RKO (cell line): ENCODE measurements at places on chromosomes 4 and X.
A peak's percentile ranks its signal among the peaks of the same experiment; 100 is the strongest.

DNA sequence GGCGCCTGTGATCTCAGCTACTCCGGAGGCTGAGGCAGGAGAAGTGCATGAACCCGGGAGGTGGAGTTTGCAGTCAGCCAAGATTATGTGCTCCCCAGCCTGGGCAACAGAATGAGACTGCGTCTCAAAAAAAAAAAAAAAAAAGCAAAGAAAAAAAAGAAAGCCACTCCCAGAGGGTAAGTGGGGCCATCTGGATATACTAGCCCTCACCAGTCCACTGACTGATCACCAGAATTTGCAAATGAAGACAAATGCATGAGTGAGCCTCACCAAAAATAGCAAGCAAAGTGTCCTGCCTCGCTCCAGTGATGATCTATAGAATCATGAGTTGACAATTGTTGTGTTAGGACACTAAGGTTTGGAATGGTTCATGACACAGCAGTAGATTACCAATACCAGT is 47.6 kb downstream of the ZFP42 start:
- DNase-seq: no peak

- no peak for DNase-seq
Measured at GRCh38 chr4:123877551-123877950, 481.0 kb downstream of the SPRY1 start.

GRCh38 chr4:3308691-3309090 is 15.9 kb downstream of the RGS12 start:
- DNase-seq: no peak

DNA sequence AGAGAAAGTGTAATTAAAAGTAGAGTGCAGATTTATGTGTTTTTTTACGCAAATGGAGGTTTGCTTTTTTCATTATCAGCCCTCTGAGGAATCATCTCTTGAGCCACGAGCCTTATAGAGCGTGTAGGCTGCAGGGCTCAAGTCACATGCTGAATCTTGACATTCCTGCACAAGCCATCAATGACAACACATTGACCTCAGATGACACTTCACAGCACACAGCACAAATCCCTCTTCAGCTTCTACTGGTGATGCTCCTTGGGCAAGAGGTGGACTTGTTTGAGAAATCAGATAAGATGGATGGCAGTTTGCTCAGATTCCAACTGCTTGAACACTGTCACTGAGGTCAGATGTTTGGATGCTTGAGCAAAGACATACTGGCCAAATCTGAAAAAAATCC is 250.6 kb downstream of the SNCA start:
- DNase-seq: no peak

DNA sequence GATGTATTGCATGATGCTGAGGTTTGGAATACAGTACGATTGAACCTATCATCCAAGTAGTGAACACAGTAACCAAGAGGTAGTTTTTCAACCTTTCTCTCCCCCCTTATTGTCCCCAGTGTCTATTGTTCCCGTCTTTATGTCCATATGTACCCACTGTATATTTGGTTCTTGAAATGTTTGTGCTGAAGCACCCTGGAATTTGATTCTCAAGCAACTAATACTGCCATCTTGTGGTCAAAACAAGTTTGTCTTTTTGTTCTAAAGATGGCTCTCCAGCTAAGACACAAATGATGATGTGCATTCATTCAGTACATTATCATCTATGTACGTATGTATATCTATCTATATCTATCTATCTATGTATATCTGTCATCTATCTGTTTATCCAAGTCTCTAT is 33.5 kb upstream of the DCX start:
- DNase-seq: peak; percentile 72

GRCh38 chr4:96352051-96352517 is 512.2 kb downstream of the PDHA2 start:
- DNase-seq: peak; percentile 48

DNA sequence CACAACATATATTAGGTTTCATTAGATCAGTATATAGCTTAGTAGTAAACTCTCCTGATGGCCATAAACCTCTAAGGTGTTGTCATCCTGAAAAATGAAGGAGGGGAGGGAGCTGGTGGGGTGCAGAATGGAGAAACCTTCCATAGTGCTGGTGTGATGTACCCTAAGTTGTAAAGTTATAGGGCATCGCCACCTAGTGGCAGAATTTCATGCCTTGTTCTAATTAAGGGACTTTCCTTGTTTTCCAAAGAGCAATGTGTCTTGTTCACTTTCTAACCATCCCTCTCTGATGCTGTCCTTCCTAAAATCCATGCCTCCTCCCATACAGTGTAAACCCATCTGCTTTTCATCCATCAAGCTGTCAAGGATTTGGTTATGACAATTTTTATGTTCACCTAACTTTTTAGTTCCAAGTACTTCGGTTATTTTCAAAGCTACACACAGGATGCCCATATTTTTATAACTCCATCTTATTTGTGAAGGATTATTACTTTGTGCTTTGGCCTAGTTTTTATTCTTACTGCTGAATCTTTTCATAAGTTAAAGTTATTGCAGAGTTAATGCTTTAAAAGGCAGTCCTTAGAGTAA is 4.5 kb downstream of the NBDY start:
- peak; percentile 77 for DNase-seq

- peak; percentile 49 for DNase-seq
Measured at GRCh38 chrX:20530406-20530921, 263.8 kb upstream of the RPS6KA3 start.

GRCh38 chr4:10008609-10009005 is 12.7 kb downstream of the SLC2A9 start:
- DNase-seq: no peak

DNA sequence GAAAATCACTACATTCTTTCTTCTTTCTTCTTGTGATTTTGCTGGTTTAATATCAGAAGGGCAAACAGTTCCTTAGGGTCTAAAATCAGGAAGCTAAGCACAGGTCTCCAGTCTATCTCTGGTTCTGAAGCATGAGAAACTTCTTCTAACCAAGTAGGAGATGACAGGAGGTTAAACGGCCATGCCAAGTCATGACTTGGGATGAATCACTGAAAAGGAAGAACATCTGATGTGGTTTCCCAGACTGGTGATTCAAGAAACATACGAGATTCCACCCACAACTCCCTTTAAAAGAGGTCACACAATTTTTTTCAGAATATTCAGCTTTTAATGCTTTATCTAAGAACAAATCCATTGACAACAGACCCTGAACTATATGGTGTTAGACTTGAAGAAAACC is 684.0 kb upstream of the PRKX start:
- DNase-seq: peak; percentile 43

DNA sequence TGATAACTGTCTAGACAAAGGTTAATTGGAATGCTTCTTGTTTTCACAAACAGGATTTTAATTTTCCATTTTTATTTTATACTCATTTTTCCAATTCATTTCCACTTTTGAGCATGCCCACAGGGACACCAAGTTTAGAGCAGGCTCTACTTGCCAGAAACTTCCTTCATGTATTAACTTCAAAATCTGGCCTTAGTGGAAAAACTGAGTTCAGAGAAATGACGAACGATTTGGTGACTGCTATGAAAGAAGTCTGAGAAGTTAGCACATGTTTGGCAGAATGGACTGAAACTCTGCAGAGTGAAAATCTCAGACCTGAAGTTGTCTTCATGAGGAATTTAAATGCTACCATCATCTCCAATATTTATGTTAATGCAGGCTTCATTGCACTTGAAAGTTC is 214.1 kb downstream of the THOC2 start:
- DNase-seq: no peak

DNA sequence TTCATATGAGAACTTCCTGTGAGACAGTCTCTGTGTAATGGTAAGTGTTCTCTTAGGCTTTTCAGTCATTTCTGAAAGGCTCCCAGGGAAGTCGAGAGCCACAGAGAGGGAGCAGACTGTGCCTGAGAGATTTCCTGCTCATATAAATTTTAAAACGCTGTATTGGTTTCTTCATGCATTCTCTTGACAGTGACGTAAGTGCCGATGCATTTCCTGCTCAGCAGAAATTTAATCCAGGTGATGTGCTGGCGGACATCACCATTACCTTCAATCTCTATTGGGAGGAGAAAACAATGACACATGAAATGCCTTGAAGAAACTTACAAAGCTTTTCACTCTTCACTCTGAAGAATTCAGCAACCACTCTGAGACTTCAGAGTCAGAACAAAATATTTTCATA is 383.6 kb downstream of the BMPR1B start:
- DNase-seq: no peak

DNA sequence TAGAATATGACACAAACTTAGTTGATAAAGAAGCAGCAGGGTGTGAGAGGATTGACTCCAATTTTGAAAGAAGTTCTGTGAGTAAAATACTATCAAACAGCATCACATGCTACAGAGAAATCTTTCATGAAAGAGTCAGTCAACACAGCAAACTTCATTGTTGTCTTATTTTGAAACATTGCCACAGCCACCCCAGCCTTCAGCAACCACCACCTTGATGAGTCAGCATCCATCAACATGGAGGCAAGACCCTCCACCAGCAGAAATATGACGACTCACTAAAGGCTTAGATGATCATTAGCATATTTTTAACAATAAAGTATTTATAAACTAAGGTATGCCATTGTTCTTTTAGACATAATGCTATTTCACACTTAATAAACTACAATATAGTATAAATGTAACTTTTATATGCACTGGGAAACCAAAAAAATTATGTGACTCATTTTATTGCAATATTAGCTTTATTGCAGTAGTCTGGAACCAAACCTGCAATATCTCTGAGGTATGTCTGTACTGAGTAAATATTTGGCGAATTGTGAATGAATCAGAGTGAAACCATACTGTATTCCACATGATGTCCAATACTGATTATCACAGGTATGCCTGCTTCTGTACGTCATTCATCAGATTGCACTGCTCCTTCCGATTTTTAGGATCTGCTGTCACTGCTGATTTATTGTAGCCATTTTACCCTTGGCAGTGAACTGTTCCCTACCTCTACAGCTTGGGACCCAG is 11.6 kb downstream of the FRMPD4 start:
- DNase-seq: no peak

- no peak for DNase-seq
Measured at GRCh38 chr4:187227907-187228704, 504.4 kb upstream of the FAT1 start.

GRCh38 chr4:72205831-72206230 is 174.0 kb downstream of the NPFFR2 start:
- no peak for DNase-seq

DNA sequence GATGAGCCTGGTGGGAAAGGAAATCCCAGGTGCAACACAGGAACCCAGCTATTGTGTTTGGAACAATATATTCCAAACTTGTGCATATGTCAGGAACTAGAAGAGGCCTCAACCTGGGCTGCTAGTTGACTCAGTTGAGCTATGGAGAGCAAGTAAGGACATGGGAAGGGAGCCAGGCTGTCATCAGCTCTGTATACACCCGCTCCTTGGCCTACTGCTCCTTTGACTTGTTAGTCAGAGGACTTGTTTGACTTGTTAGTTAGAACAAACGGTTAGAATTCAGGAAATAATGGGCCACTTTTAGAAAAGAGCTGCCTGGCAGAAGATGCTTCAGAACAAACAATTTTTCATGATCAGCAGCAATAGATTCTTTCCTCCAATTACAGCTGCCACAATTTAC is 76.4 kb downstream of the CBLL2 start:
- no peak for DNase-seq
